ENCODE measurements at places on chromosomes 13 and 19.
A peak's percentile ranks its signal among the peaks of the same experiment; 100 is the strongest.

DNA sequence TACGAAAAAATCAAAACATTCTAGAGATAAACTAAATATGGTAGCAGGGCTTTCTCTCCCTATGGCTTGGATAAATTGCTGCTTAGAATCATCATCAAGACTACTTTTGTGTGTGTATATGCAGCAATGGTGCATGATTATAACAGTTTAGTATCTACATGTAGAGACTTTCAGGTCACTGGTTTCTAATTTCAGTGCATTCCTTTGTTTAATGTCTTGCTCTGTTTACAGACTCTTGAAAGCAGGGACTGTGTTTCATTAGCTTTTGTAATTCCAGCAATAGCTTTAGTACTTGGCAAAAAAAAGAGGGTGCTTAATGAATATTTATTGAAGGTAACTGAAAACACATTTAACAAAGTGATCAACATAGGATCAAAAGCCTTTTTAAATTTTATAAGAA, 420.7 kb downstream of the PCDH9 start:
- no peak for DNase-seq

DNA sequence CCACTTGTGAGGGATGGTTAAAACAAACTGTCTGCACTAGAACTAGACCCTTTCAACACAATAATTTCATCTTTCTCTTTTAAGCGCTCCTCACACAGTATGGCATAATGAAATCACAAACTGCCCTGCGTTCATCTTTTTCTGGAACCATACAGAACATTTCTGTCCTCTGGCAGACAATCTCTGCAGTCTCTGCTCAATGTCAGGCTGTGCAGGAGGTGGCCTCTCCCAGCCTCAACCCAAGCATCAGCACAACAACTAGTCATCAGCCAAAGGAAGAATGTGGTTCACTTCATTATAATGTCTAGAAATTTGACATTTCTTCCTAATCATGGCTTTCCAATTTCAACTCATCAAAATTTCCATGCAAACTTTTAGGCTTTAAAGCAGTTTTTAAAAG, 125.1 kb upstream of the STARD13 start:
- no peak for DNase-seq

- no peak for DNase-seq
Measured at GRCh38 chr19:21322528-21322927, 6.7 kb downstream of the ZNF708 start.

- DNase-seq: no peak
Measured at GRCh38 chr19:29056535-29056934, 156.4 kb downstream of the UQCRFS1 start.

DNA sequence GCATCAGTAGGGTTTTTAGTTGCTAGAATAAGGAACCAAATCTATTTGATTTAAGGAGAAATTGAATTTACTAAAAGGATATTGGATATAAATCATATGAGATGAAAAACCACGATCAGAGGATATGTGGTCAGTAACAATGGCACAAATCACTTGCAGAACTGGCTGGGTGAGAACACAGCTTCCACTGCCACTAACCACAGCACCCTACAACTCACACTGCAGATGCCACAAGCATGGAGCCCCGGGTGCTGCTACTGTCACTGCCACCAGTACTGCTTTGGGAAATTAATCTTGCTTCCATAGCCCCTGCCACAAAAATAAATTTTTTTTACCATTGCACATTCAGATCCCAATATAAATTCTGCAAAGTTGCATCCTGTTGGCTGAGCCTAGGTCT, 40.6 kb upstream of the KLF12 start:
- DNase-seq: no peak

- no peak for DNase-seq
Measured at GRCh38 chr13:70043685-70044084, 63.9 kb upstream of the ATXN8OS start.

GRCh38 chr13:66657165-66657881, 572.8 kb downstream of the PCDH9 start:
- DNase-seq: peak; percentile 80

DNA sequence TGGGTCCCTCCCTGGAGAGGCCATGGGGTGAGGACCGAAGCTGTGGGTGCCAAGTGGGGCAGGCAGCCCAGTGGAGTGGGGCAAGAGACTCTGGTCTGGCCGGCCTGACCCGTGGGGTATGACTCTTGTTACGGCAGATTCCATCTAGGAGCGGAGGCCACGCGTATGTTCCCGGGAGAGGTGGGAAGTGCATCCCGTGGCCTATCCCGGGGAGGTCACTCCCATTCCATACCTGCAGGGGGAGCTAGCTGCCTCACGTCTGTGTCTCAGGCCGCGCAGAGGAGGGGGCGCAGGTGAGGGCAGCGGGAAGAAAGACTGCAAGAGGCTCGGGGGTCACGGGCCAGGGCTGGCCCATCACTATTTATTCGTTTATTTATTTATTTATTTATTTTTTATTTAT, 4.9 kb downstream of the CSNK1G2 start:
- no peak for DNase-seq

DNA sequence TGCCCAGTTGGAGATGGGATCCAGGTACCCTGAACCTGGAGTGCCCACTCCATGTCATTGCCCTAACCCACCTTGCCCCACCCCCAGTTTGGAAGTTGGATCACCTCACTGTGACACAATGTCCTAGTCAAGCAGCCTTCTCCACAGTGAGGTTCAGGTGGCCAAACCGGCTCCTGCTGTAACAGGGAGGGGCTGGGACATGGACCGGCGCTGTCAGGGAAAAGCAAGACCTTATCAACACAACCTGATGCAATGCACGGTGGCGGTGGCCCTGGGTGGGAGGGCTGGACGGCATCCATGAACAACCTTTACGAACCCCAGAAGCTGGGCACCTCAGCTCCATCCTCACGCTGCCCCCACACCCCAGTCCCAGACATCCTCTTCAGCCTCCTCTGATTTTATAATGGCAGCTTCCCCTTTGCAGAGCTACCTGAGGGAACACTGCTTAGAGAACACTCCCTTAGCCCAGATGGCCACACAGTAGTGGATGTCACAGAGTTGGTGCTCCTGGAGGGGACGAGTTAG, 1.6 kb upstream of the KRTDAP start:
- DNase-seq: no peak

- no peak for DNase-seq
Measured at GRCh38 chr19:4338441-4339355, at the start of gene STAP2. TSS of gene STAP2 (minus strand) at chr19:4338827. CDS start at chr19:4338753, 74 bp downstream.

- peak; percentile 38 for DNase-seq
Measured at GRCh38 chr19:14556662-14557188, 15.1 kb downstream of the NDUFB7 start.

- no peak for DNase-seq
Measured at GRCh38 chr13:99905224-99905623, 66.3 kb downstream of the ZIC5 start.

DNA sequence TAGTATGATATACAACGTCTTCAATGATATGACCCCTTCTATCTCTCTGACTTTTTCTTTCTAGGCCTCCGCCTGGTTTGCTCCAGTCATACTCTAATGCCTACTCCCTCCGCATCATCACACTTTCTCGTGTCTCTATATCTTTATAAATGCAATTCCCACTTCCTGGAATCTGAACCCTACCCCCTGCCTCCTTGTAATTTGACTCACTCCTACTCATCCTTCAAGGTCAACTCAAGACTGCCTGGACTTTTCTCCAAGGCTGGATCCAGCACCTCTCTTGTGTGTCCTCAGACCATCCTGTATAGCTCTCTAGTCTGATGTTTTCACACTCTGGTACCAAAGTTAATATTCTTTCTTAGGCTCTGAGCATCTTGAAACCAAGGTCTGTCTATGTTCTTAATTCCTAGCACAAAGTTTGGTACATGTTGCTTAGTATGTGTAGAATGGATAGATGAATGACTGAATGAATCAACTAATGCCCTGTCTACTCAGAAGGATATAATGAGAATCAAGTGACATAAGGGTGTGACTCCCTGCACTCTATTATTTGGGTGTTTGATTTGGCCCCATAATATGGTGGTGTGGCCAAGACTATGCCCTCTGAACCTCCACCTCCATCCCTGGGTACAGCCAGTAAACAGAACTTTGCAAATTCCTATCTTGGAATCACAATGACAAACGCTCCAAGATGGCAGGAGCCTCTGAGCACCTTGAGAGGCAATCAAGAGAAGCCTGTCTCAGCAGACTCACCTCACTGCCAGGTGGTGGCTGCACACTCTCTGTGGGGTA, 74.3 kb upstream of the SERP2 start:
- no peak for DNase-seq

DNA sequence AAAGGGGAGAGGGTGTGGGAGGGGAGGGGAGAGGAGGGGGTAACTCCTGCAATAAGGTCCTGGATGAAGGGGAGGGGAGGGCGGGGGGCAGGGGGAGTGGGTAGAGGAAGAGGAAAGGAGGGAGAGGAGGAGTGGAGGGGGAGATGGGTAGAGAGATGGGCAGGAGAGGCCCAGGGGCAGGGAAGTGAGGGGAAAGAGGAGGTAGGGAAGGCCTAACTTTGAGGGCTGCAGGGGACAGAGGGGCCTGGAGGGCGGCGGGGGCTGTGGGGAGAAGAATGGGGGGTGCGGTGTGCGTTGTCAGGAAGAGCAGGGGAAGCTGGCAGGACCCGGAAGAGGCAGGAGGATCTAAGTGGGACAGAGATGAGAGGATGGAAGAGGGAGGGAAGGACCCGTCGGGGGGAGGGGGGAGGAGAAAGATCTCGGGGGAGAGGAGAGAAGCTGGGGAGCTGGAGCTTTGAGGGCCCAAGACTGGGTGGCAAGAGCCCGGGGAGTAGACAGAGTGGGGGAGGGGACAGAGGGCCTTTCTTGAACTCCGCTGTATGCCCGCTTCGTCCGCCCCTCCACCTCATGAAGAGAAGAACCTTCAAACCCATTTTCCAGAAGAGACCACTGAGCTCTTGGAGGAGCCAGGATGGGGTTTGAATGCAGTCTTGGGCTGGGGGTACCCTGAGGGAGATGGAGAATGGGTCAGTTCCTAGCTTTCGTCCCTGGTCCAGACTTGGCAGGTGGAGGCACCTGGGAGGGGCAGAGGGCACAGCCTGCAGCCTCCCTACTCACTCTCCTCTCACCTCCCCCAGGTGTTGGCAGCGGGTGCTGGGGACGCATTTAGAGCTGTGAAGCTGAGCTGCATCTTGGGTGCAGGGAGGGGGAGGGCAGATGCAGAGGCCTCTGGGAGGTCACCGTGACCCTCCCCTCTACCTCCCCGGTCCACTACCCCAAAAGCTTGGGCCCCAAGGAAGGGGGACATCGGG, 778 bp upstream of the LRRC4B start:
- DNase-seq: no peak

DNA sequence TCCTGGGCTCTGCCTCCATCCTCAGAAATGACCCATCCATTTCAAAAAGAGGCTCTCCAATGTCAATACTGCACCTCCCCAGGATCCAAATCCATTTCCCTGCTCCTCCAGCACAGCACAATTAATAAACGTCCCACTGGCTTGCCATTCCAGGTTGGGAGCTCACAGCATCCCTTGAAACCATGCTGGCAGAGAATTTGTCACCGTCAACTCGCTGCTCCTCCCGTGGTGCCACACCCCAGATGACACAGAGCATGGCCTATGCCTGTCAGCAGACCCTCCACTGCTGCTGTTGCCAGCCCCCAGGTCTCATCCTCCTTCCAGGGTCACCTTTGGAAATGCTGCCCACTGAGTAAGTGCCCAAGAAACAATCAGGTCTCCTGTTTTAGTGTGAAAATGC, 53.0 kb upstream of the UQCRFS1 start:
- DNase-seq: no peak

- DNase-seq: no peak
Measured at GRCh38 chr13:23787464-23787863, 101.7 kb downstream of the MIPEP start.

GRCh38 chr19:16379521-16380313, 55.1 kb downstream of the KLF2 start:
- no peak for DNase-seq

- no peak for DNase-seq
Measured at GRCh38 chr13:105599477-105600037, 935.9 kb downstream of the EFNB2 start.

GRCh38 chr19:40625406-40626120, 24.4 kb downstream of the LTBP4 start:
- no peak for DNase-seq

DNA sequence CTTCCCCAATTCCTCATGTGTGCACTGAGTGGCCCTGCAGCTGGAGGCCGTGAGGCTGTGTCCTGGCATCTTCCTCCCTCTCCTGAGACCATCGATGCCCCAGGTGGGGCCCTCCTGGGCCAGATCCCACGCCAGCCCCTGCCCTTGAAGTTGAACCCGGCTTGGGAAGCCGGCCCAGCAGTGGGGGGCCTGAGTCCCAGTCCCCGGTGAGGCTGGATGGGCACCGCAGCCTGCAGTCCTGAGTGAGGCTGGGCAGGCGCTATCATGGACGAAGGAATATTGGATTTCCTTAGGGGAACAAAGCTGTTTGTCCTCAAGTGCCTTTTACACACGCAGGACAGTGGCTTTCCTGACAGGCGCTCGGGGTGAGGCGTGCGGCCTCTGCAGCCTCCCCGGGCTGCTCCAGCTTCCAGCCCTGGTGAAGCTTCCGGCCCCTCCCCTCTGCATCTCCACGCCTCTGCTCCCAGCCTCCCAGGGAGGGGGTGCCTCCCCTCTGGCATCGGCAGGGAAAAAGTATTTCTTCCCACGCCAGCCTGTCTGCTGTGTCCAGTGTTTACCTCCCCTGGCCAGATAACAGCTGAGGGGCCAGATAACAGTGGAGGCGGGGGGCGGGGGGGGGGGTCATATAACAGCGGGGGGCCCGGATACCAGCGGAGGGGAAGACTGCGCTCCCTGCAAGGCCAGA, 159.5 kb downstream of the KDM4B start:
- DNase-seq: peak; percentile 12

Data from AG09319 (cell line).